Activated CD4-positive, alpha-beta T cell treated with anti-CD3 and anti-CD28 coated beads, Interleukin-2, amount 50 U/mL, for 24 hours (primary cell): ENCODE measurements at places on chromosomes 11 and 22.

DNA sequence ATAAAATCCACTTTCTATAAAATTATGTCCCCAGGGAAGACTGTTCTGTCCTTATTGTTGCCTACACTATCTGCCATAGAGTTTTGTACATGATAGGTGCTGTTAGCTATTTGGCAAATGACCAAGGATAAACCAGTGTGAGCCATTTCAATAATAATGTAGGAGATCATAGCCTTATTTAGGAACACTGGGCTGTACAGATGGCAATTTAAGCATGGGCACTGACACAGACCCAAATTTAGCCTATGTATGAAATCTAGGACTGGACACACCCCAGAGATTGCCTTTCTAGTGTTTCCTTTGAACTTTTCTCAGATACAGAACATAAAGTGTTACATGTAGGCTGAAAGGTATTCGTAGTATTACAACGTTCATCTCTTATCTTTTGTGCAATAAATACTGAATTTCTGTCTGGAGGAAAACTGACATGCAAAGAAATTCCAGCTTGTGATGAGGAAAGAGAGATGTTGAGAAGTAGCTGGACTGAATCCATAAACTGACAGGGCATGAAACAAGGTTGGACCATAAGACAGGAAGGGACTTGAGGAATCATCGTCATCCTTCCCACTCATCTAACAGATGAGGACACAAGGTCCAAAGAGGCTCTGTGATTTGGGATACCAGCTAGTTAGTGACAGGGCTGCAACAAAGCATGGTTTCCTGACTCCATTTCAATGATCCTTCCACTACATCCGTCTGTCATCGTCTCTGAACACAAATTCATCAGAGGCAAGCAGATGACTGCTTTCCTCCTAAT is 60.3 kb downstream of the TMPRSS5 start:
- DNase-seq, result no peak

- no peak for DNase-seq
Measured at GRCh38 chr22:27512283-27512761, 289.2 kb downstream of the MN1 start.

DNA sequence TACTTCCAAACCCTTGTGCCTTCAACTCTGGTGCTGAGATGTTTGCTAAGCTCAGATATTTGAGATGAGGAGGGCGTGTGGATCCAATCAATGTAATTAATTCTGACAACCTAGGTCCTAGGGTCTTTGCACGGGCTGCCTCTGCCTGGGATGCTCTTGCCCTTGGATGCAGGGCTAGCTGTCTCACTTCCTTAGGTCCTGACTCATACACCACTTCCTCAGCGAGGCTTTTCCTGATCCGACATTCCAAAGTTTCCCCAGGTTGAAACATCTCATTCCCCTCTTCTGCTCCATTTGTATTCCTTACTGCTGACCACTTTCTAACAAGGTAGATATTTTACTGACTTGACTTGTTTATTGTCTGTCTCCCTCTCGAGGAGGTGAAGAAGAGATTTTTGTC is 43.0 kb upstream of the NTM start:
- DNase-seq, result no peak

DNA sequence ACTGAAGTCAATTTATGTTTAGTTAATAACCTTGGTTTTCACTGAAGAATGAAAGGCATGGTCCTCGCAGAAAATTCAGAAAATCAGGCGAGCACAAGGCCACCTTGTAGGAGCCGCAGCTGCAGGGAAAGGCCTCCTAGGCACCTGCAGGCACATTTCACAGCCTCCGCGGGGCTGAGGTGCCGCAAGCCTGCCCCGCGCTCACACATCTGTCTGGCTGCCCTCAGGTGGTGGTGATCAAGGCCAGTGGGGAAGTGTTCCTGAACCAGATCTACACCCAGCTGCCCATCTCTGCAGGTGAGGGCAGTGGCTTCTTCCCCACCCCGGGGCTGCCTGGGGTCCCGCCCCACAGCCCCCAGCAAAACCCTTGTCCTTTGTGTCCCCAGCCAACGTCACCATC is 10.5 kb downstream of the MUC5AC start:
- no peak for DNase-seq

- no peak for DNase-seq
Measured at GRCh38 chr22:38046070-38046748, 11.0 kb upstream of the PICK1 start.

GRCh38 chr11:45646275-45646927 is 19.0 kb downstream of the CHST1 start:
- DNase-seq, result no peak

- no peak for DNase-seq
Measured at GRCh38 chr11:6620636-6621035, 1.4 kb upstream of the TPP1 start.

- no peak for DNase-seq
Measured at GRCh38 chr11:23749762-23750430, 747.0 kb upstream of the LUZP2 start.

DNA sequence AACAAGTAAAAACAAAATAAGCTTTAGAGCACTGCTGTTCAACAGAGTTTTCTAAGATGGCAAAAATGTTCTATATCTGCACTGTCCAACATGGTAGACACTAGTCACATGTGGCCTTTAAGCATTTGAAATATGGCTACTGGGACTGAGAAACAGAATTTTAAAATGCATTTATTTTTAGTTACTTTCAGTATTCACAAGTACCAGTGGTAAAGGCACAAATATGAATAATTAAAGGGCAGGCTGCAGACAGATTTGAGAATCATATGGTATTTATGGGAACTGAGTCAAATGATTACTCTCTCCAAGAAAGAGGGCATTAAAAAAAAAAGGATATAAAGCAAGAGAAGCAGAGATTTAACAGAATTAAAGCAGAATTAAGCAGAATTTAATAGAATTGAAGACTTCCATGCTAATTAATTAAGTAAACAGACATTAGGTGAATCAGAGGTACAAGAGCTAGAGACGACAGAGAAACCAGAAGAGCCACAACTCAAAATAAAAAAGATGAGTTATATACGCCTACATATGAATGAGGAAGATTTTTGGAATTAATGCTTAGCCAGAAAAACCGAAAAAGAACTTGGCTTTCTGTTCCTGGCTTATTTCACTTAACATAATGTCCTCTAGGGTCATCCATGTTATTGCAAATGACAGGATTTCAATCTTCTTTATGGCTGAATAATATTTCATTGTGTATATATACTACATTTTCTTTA is 160.4 kb downstream of the ATG16L2 start:
- DNase-seq, result no peak

DNA sequence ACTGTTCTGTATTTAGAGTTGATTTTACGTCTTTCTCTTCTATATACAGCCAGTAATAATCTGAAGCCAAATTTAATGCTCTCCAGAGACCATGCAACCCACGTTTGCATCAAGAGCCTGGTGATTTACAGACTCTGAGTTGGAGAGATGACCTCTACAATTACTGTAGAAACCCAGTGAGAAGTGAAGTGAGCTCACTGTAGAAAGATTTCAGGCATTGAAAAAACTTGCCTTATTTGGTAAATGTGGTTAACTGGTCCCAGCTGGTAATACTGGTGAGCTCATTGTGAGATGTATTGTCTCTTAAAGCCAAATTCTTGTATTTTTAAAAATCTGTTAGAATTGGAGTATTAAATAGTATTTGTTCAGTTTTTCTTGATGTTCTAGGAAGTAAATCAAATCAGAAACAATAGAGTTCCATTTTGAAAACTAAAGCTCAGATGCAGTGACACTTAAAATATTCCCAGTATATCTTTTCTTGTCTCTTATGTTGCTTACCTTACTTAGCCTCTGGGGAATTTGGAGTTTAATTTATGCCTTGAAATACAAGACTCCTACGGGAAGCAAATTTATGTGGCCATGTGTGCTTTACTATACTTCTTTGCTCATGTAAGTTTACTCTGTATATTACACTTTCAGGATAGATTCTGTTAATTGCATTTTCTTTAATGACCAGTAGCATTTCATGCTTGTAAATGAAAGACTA is 189.9 kb downstream of the ARHGAP42 start:
- DNase-seq, result no peak

- DNase-seq, result no peak
Measured at GRCh38 chr11:122776546-122776945, 61.8 kb upstream of the CRTAM start.

DNA sequence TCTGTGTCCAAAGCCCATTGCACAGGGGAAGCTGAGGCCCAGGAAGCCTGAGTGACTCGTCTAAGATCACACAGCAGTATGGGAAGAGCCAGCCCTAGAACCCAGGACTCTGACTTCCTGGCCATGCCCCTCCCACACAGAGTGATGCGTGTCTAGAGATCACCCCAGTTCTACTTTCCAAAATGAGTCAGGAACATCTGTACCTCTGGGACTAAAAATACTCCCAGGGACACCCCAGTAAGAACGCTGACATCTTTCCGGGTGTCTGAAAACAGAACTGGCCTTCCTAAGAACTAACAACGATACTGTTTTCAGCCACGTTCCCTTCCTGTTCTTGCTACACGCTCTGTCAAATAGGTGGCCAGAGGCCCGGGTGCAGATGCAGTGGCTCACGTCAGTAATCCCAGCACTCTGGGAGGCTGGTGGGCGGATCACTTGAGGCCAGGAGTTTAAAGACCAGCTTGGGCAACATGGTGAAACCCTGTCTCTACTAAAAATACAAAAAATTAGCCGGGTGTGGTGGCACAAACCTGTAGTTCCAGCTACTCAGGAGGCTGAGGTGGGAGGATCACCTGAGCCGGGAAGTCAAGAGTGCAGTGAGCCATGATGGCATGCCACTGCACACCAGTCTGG is 21.7 kb upstream of the PDGFB start:
- DNase-seq, result no peak

DNA sequence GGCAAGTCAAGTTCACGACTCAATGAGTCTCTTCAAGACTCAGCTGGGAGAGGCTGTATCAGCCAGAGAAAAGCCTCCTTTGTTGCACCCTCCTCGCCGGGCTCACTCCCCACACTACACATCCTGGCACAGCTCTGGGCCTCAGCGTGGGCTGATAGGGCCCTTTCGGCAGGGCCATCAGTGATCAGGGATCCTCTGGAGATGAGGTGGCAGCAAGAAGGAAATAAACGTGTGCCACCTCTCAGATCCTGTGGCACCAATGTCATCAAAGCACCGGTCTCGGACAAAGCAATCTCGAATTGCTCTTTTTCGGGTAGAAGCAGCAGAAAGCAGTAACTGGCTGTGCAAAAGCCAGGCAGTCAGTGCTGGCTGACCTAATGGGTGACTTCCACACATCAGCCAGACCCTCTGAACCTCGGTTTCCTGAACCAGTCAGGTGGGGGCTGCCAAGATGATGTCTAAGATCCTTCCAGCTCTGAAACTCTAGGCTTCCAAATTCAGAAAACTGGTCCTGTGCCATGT is 2.1 kb downstream of the EHD1 start:
- no peak for DNase-seq

GRCh38 chr11:44005956-44006355 is 41.8 kb upstream of the ACCSL start:
- DNase-seq, result no peak
